ENCODE measurements at places on chromosomes 13 and 19.

DNA sequence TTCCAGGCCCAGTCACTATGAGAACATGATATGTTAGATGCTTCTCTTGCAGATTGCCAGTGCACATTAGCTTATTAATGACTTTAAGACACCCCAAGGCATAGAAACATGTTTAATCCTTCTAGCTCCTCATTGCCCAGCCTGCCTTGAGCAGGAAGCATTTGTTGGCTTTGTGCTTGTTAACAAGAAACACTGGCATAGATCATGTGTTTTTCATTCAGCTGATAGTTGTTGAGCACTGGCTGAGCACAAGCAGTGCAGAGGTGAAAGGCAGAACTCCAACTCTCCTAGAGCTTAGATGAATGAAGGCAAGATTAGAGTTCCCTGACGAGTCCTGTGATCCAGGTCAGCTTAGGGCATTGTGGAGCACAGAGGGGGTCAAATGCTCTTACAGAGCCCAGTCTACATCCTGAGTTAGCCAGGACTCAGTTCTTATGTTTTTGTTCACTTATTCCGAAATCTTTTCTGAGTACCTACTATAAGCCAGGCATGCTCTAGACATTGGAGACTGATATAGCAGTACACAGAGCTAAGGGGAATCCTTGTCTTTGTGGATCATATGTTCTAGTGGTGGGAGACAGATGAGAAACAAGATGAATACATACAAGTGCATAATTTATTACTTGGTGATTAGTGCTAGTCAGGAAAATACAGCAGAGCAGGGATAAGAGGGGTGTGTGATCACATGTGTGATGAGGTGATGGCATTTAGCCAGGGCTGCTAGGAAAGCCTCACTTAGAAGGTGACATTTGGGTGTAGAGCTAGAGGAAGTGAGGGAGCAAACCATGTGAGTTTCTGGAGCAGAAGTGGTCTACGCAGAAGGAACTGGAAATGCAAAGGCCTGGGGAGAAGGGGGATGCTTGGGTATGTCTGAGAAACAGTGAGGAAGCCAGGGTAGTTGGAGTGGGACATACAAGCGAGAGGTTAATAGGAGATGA, 101.2 kb downstream of the WASF3 start:
- DNase-seq = no peak

DNA sequence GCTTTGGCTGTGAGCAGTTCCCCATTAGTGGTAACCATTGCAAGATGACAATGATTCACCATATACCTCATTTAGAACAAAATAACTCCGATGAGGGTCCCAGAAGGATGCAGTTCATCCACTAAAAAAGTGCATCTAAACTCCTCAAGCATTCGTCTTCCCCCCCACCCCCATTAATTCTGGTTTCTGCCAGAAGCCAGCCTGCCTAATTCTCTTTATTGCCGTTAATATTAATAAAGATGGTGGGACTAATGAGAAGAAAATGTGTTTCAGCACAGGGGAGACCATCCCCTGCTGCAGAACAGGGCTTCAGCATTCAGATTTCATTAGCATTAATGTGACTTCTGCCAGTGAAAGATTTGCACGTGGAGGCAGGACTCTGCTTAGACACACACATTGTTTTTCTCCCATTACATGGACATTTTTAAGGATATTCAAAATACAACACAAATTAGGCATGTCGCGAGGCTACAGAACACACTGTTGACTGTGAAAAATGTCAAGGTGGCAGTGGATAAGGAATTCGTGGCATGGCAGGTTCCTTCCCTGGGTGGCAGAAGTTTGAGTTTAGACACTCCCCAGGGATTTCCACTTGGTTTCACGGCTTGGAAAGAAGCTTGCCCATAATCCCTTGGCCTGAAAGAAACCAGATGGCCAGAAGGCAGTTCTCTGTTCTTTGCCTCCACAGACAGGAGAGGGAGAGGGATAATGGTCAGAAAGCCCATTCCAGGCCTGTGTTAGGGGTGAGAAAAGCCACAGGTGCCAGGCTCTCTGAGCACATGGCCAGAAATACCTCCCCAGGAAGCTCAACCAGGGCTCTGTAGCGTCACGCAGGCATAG, 236.5 kb downstream of the FOXO1 start:
- no peak for DNase-seq

DNA sequence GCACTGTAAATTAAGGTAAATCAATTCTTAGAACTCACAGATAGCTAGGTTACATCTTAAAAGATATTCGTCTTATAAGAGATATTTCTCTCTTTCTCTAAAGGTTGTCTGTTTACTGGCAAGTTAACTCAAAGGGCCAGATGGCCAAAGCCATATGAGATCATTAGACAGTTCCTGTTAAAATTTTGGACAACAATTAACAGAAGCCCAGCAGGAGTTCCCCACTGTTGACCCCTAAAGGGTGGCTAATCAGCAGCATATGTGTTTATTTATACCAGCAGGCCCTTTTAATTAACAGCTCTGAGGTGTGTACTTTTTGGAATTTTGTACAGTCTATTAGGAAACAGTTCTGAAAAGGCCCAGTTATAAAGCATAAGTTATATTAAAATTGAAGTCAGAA, 245.8 kb downstream of the LIG4 start:
- DNase-seq = no peak

GRCh38 chr19:6868351-6868750, 19.0 kb upstream of the ADGRE1 start:
- DNase-seq = no peak
